ENCODE measurements at places on chromosomes 6 and 20. TPM values are rescaled to one million over a fixed set of nuclear protein-coding genes. Genes with fewer than 3 reads are reported as not detected.
A peak's percentile ranks its signal among the peaks of the same experiment; 100 is the strongest.

- H3K27ac ChIP-seq, result no peak overlapping the region
- no peak for DNase-seq
- H3K27me3 ChIP-seq, result no peaks in the 10 kb centered on the region
Observed at GRCh38 chr6:104813552-104813951, 46.2 kb downstream of the HACE1 start.

- no peaks in the 10 kb centered on the region for H3K27me3 ChIP-seq
- no peak overlapping the region for H3K27ac ChIP-seq
- H3K36me3 ChIP-seq, result peaks cover 27% of the 10 kb centered on the region
- H3K4me3 ChIP-seq, result no peak overlapping the region
Observed at GRCh38 chr20:63702751-63703470, 4.9 kb downstream of the ARFRP1 start.

DNA sequence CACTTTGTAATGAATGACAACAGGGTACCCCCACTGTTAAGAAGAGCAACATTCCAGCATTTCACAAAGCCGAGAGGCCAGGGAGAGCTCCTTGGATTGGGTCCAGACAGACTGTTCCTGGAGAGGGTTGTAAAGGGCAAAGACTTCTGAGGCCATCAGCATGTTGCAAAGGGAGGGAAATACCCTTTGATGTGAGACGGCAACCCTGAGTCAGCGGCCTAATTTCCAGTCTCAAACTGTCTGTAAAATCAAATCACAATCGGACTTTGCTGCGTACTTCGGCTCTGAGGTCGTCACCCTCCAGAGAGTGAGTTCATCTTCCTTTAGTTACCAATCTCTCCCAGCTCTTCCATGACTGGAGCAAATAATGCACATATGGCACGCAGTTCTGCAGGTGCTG lies 101.0 kb upstream of the DTNBP1 start:
- no peak overlapping the region for H3K27ac ChIP-seq
- H3K4me1 ChIP-seq, result no peaks in the 10 kb centered on the region
- H3K27me3 ChIP-seq, result no peaks in the 10 kb centered on the region
- H3K4me3 ChIP-seq, result no peak overlapping the region

GRCh38 chr6:81215092-81215432 lies 537.4 kb downstream of the TENT5A start:
- H3K4me1 ChIP-seq, result no peaks in the 10 kb centered on the region
- H3K27me3 ChIP-seq, result no peaks in the 10 kb centered on the region
- H3K4me3 ChIP-seq, result no peak overlapping the region
- no peaks in the 10 kb centered on the region for H3K36me3 ChIP-seq
- H3K27ac ChIP-seq, result no peak overlapping the region

The GPLD1 gene
- polyA plus RNA-seq, result not detected

- peaks cover 35% of the 10 kb centered on the region for H3K4me1 ChIP-seq
- no peak overlapping the region for H3K4me3 ChIP-seq
- H3K27ac ChIP-seq, result no peak overlapping the region
- peaks cover 79% of the 10 kb centered on the region for H3K27me3 ChIP-seq
- H3K36me3 ChIP-seq, result no peaks in the 10 kb centered on the region
Observed at GRCh38 chr6:170297576-170298330, 6.9 kb upstream of the DLL1 start.

GRCh38 chr6:145327586-145327985 lies 407.7 kb downstream of the EPM2A start:
- H3K27me3 ChIP-seq, result no peaks in the 10 kb centered on the region
- no peak overlapping the region for H3K27ac ChIP-seq
- no peaks in the 10 kb centered on the region for H3K36me3 ChIP-seq
- H3K4me3 ChIP-seq, result no peak overlapping the region

DNA sequence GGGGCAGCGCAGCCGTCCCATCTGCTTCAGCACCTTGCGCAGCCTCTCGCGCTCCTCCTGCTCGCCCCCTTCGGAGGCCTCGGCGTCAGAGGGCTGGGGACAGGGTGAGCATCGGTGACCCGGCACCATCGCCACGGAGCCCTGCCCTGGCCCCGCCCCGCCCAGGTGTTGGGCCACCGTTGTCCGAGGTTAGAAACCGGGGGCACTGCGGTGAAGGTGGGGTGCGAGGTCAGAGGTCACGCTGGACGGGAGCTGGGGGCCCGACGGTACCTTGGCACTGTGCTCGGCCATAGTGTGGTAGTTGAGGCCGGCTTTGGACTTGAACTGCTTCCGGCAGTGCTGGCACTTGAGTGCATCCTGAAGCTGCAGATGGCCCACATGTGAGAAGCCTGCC lies 6.4 kb downstream of the ZNF512B start:
- H3K4me1 ChIP-seq, result no peaks in the 10 kb centered on the region
- no peak overlapping the region for H3K27ac ChIP-seq
- no peaks in the 10 kb centered on the region for H3K27me3 ChIP-seq
- peaks cover 16% of the 10 kb centered on the region for H3K36me3 ChIP-seq

The RAET1E gene
- not detected for polyA plus RNA-seq

DNA sequence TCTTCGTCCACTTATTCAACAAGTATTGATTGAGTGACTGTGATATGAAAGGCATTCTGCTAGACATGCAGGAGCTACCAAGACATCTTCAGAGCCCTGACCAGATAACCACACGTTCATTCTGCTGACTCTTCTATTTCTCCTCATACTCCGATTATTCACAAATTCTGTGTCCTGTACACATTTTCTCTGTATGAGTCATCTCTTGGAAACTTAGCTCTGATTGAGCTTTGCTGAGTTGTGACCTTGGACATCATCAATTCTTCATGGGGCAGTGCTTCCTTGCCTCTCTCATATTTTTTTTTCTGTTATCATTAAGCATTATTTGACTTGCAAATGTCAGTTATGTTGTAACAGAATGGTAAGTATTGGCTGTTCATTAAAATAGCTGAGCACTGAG lies 351.6 kb upstream of the CNR1 start:
- H3K4me1 ChIP-seq, result no peaks in the 10 kb centered on the region
- no peaks in the 10 kb centered on the region for H3K27me3 ChIP-seq
- no peak overlapping the region for H3K4me3 ChIP-seq
- DNase-seq, result no peak

- no peaks in the 10 kb centered on the region for H3K36me3 ChIP-seq
- no peak overlapping the region for H3K27ac ChIP-seq
- peaks cover 63% of the 10 kb centered on the region for H3K27me3 ChIP-seq
- H3K4me1 ChIP-seq, result peaks cover 3% of the 10 kb centered on the region
- no peak overlapping the region for H3K4me3 ChIP-seq
Observed at GRCh38 chr20:36307412-36308325, 1.5 kb downstream of the DLGAP4 start.

DNA sequence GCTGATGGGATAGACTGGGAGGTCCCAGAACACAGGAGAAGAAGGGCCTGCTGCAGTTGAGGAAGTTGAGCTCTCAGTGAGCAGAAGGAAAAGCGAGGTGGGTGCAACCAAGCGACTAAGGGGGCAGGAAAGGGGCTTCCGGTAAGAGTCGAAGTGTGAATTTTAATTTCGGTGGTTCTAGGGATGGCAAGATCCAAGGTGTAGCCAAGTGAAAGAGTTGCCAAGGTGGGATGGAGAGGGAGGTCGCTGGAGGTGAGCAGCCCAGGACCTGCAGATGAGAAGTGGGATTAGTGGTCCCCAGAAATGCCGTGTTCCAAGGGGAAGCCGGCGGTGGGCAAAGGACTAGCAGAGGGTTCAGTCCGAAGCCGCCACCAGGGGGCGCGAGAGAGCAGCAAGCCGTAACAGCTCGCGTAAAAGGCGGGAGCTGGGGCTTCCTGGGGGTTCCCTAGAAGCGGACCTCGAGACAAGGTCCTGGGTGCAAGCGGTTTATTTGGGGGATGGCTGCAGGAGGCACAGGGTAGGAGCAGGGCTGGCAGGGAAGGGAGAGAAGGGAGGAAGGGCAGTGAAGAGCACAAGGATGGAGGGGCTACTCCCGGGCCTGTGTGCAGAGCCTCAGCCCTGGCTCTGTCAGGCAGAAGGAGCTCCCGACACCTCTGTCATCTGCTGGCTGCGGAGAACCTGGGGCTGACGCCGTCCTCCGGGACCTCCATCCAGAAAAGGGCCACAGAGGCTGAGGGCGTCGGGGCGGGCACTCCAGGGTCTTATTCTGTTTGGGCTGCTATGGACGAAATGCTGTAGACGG lies 103.6 kb downstream of the PAX1 start:
- no peaks in the 10 kb centered on the region for H3K4me1 ChIP-seq
- H3K4me3 ChIP-seq, result no peak overlapping the region
- H3K27ac ChIP-seq, result no peak overlapping the region

The LST1 gene
- 1,103 TPM for polyA plus RNA-seq

The PCMTD2 gene
- 27.6 TPM for polyA plus RNA-seq

The LY6G6D gene
- not detected for polyA plus RNA-seq

- no peak overlapping the region for H3K27ac ChIP-seq
- no peaks in the 10 kb centered on the region for H3K27me3 ChIP-seq
- H3K4me1 ChIP-seq, result peaks cover 7% of the 10 kb centered on the region
- peaks cover 5% of the 10 kb centered on the region for H3K36me3 ChIP-seq
- H3K4me3 ChIP-seq, result no peak overlapping the region
- DNase-seq, result no peak
Observed at GRCh38 chr6:125853168-125853567, 62.4 kb downstream of the NCOA7 start.

- H3K4me3 ChIP-seq, result no peak overlapping the region
- no peaks in the 10 kb centered on the region for H3K36me3 ChIP-seq
- H3K4me1 ChIP-seq, result no peaks in the 10 kb centered on the region
- no peak overlapping the region for H3K27ac ChIP-seq
Observed at GRCh38 chr20:41352666-41353065, 12.0 kb downstream of the LPIN3 start.

The HCK gene
- polyA plus RNA-seq, result 688 TPM

DNA sequence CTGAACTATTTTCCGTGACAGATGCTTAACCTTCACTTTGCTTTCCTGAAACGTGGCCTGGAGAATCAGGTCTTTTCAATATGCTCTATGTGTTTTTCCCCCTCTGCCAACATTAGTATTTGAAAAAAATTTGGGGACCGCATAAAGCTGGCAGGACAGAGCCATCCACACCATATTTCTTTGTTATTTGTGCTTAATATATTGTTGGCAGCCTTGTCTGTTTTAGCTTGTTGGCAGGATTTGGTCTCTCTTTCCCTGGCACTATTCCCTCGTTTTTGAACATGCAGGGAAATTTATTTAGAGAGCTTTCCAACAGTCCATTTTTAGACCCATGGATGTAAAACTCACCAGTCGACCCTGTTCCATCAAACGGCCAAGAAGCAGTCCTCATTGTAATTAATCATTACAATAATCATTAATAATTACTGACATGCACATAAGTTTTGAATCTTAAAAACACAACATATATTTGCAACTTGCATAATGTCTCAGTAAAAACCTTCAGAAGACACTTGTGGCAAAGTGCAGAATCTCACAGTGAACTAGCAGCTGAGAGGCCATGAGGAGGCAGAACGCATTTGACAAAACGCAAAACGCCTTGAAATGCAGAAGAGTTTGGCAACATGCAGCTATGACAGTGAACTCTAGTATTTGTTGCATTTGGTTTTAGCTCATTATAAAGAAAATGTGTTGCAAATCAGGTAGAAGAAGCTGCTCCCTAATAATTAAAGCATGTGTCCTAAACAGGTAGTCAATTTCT lies 514.2 kb downstream of the C6orf118 start:
- H3K27me3 ChIP-seq, result no peaks in the 10 kb centered on the region
- H3K36me3 ChIP-seq, result no peaks in the 10 kb centered on the region

- peak; percentile 51 for DNase-seq
- no peaks in the 10 kb centered on the region for H3K27me3 ChIP-seq
- H3K27ac ChIP-seq, result peak overlapping the region; percentile 78
- H3K4me1 ChIP-seq, result peaks cover 31% of the 10 kb centered on the region
- peaks cover under 1% of the 10 kb centered on the region for H3K36me3 ChIP-seq
- H3K4me3 ChIP-seq, result peak overlapping the region; percentile 88
Observed at GRCh38 chr20:58890518-58891085, 38.1 kb downstream of the GNAS start.

DNA sequence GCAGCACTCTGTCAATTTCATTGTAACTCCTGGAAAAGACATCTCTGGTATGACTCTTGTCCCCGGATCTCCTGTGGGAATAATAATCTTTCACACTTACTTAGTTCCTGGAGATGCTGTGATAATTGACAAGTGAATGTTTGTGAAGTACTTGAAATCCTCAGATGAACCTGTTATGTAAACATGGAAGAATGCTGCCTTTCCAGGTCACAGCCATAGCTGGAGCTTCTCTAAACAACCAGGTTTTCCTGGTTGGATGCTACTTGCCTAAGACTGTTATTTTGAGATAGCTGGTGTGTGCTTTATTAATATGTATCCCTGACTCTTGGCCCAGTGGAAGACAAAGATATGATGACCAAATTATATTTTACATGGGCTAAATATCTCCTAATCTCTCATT lies 228.6 kb downstream of the KCNQ5 start:
- H3K36me3 ChIP-seq, result no peaks in the 10 kb centered on the region
- H3K27me3 ChIP-seq, result no peaks in the 10 kb centered on the region
- no peaks in the 10 kb centered on the region for H3K4me1 ChIP-seq
- H3K4me3 ChIP-seq, result no peak overlapping the region
- DNase-seq, result no peak

- H3K36me3 ChIP-seq, result no peaks in the 10 kb centered on the region
- H3K4me3 ChIP-seq, result no peak overlapping the region
- no peaks in the 10 kb centered on the region for H3K27me3 ChIP-seq
Observed at GRCh38 chr20:62336329-62336728, 30.8 kb downstream of the LAMA5 start.

The PROKR2 gene
- not detected for polyA plus RNA-seq

- no peaks in the 10 kb centered on the region for H3K36me3 ChIP-seq
- H3K4me3 ChIP-seq, result no peak overlapping the region
- no peak for DNase-seq
- no peak overlapping the region for H3K27ac ChIP-seq
- no peaks in the 10 kb centered on the region for H3K4me1 ChIP-seq
- H3K27me3 ChIP-seq, result no peaks in the 10 kb centered on the region
Observed at GRCh38 chr6:139508023-139508422, 133.6 kb upstream of the CITED2 start.

- H3K4me1 ChIP-seq, result peaks cover 14% of the 10 kb centered on the region
- H3K27ac ChIP-seq, result peak overlapping the region; percentile 21
- no peaks in the 10 kb centered on the region for H3K36me3 ChIP-seq
- H3K27me3 ChIP-seq, result no peaks in the 10 kb centered on the region
Observed at GRCh38 chr20:54122681-54123586, 50.9 kb downstream of the CYP24A1 start.

The SUMO4 gene
- polyA plus RNA-seq, result 0.29 TPM

GRCh38 chr20:61320691-61321425 lies 68.8 kb downstream of the CDH4 start:
- H3K36me3 ChIP-seq, result no peaks in the 10 kb centered on the region
- H3K4me1 ChIP-seq, result no peaks in the 10 kb centered on the region
- H3K27ac ChIP-seq, result no peak overlapping the region
- no peak for DNase-seq
- H3K4me3 ChIP-seq, result no peak overlapping the region

DNA sequence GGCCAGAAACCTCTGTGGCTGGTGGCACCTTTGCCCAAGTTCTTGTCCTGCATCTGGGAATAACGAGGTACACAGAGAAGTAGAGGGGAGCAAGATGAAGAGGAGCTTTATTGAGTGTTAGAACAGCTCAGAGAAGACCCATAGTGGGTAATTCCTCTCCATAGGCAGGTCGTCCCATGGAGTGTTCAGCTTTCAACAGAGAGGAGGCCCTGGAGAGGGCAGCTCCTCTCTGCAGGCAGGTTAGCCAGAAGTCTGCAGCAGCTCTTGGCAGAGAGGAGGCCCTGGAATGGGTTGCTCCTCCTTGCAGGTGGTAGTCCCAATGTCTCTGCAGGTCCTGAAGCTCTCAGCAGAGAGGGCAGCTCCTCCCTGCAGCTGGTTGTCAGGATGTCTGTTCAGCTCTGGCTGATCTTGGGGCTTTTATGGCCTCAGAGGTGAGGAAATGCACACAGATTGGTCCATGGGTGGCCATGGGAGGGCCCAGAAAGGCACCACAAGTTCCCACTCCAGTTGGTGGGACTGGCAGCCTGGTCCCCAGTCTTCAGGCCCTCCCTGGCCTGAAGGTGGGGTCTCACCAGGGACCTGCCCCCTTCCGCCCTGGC lies 89.0 kb downstream of the IPCEF1 start:
- H3K27me3 ChIP-seq, result no peaks in the 10 kb centered on the region
- H3K27ac ChIP-seq, result no peak overlapping the region
- peaks cover 5% of the 10 kb centered on the region for H3K4me1 ChIP-seq
- no peak for DNase-seq
- no peak overlapping the region for H3K4me3 ChIP-seq

The CLDN20 gene
- polyA plus RNA-seq, result not detected

All from CD14-positive monocyte (primary cell).